RPMI7951 (cell line): ENCODE measurements at places on chromosomes 3 and 15. TPM values are rescaled to one million over a fixed set of nuclear protein-coding genes. Genes with fewer than 3 reads are reported as not detected.

MORC1 gene
- total RNA-seq: not detected in 2 replicates

LOXL1 gene
- 45.9 and 55.0 TPM in 2 replicates for total RNA-seq

LEKR1 gene
- 1.8 and 2.1 TPM in 2 replicates for total RNA-seq

TEX9 gene
- 4.9 and 5.4 TPM in 2 replicates for total RNA-seq

PRSS50 gene
- not detected in 2 replicates for total RNA-seq

SMCO1 gene
- total RNA-seq: not detected in 2 replicates

ACP3 gene
- total RNA-seq: 0.59 and 1.7 TPM in 2 replicates

RETNLB gene
- not detected in 2 replicates for total RNA-seq

GRM7 gene
- not detected in 2 replicates for total RNA-seq

SLCO2A1 gene
- 0.39 and 0.48 TPM in 2 replicates for total RNA-seq

TGM5 gene
- total RNA-seq: not detected in 2 replicates

RTP1 gene
- total RNA-seq: not detected in 2 replicates

ANKRD63 gene
- total RNA-seq: not detected in 2 replicates
